ENCODE measurements at places on chromosomes 2 and 18. TPM values are rescaled to one million over a fixed set of nuclear protein-coding genes. Genes with fewer than 3 reads are reported as not detected.

Gene IFIH1
- 6.9 TPM for total RNA-seq

Gene OR6B2
- not detected for total RNA-seq

Gene SPOPL
- total RNA-seq, result 8.4 TPM

Gene SETBP1
- 10.4 TPM for total RNA-seq

Gene CD28
- not detected for total RNA-seq

Gene AOX1
- total RNA-seq, result 23.7 TPM

Gene RPRM
- not detected for total RNA-seq

Gene MERTK
- total RNA-seq, result 2.7 TPM

Gene CTLA4
- not detected for total RNA-seq

Gene DTNA
- 6.6 TPM for total RNA-seq

Gene GALNT3
- 3.6 TPM for total RNA-seq

Gene RIT2
- not detected for total RNA-seq

Gene CNGA3
- total RNA-seq, result not detected

Gene GPR17
- not detected for total RNA-seq

Gene MYO1B
- total RNA-seq, result 72.1 TPM

Gene STEAP3
- total RNA-seq, result 10.0 TPM

Gene SP140L
- 4.0 TPM for total RNA-seq

Gene TRAK2
- total RNA-seq, result 21.0 TPM

Gene PLEKHB2
- 29.4 TPM for total RNA-seq

Gene SATB2
- 7.3 TPM for total RNA-seq

Gene CCDC121
- total RNA-seq, result 0.40 TPM

Measured in epithelial cell of alveolus of lung (primary cell).